ENCODE measurements at places on chromosomes 11 and 22. TPM values are rescaled to one million over a fixed set of nuclear protein-coding genes. Genes with fewer than 3 reads are reported as not detected.
A peak's percentile ranks its signal among the peaks of the same experiment; 100 is the strongest.

DNA sequence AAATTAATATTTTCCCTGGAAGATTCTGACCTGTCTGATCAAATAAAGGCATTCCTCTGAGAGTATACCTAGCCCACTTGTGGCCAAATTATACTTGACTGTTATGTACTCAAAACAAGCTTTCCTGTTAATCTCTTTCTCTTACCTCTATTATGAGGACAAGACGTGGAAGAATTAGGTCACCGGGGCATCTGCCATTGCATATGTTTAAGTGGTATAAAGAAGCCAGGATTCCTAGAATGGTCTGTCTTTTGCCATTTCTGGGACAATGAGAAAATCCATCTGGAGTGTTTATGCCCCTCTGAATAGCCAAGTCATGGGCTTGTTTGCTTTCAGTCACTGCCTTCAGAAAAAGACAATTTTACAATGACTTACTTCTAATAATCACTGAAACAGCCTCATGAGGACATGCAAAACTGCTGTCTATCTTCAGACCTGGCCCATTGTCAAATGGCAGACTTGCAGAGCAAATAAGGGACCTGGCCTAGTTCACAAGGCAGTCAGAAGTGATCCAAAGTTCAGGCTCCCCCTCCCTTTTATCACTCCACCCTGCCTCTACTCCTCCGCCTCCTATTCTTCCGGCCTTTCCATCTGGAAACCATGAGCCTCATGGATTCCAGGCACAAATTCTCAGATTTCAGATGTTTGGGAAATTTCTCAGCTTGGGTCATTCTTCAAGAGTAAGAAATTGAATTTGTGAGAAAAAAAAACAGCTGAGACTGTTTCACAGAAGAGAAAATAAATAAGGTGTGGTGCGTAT is 128.1 kb upstream of the LDLRAD3 start:
- no peak for DNase-seq

DNA sequence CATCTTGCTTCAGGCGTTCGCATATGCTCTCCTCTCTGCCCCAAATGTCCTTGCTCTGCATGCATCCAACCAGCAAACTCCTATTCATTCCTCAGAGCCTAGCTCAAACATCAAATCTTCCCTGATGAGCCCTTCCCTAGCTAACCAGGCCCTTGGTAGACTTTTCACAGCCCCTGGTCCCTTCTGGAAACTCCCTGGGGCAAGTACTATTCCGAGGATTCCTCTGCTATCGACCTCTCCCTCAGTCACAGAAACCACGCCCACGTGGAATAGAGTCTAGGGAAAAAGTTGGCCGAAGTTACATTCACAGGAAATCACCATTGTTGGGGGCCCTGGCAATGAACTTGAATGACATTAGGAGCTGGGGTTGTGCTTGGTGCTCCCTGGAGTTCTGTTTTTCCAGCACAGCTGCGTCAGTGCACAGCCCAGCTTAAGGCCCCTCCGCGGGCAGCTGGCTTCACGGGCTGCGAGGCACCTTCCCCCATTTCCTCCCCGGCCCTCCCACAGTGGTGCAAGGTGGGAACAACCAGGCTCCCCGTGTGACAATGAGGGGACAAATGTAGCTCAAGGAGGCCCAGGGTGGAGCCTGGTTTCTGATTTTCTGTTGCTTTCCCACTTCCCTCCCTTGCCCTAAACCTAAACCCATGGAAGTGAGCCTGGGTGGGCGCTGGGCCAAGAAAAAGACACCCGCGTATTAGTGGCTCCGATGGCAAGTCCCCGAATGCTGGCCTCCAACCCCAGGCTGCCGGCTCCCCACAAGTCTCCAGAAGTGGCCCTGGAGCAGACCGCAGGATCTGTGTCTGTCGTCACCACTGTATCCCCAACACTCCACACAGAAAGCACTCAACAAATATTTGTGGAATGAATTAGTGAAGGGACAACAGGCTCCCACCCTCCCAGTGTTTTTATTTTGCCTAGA is 4.3 kb upstream of the ATP5MGL start:
- no peak for DNase-seq

GRCh38 chr11:127628458-127628785 is 627.9 kb upstream of the KIRREL3 start:
- DNase-seq: no peak

- DNase-seq: peak; percentile 32
Observed at GRCh38 chr11:82733444-82734119, at the start of gene FAM181B. TSS of gene FAM181B (minus strand) at chr11:82733864. CDS start at chr11:82733729, 135 bp downstream.

Gene CCDC73
- polyA plus RNA-seq: not detected

DNA sequence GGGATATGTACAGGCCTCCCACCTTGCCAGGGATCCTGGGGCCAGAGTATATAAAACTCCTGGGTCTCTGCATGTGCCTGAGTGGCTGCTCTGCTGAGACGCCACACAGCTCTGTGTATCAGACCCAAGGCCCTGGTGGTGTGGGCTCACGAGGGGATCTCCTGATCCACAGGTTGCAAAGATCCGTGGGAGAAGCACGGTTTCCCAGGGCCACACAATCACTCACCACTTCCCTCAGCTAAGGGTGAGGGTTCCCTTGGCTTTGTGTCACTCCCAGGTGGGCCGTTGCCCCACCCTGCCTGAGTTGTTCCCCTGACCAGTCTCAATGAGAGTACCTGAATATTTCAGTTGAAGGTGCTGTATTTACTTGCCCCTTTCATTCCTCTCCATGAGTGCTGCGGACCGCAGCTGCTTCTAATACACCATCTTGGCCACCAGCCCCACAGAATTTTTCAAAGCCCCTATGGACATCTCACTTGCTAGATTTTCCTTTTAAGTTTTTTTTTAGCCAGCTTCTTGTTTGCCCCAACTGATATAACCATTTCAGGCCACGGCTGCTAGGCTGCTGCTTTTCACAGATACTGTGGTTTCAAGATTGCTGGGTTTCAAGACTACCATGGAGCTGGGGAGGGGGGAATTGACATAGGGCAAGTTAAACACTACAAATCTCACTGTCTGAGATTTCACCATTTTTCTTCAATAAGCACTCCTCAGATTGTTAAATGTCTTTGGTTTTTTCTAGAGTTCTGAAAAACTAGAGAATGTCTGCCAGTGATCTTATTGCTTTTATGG is 13.7 kb upstream of the DEPDC7 start:
- no peak for DNase-seq

- peak; percentile 97 for DNase-seq
Observed at GRCh38 chr22:50525104-50525857, at the start of gene SCO2. TSS of gene SCO2 (minus strand) at chr22:50525598. CDS start at chr22:50524411, 1,187 bp downstream.

- DNase-seq: no peak
Observed at GRCh38 chr11:60959431-60959830, 7.5 kb upstream of the SLC15A3 start.

DNA sequence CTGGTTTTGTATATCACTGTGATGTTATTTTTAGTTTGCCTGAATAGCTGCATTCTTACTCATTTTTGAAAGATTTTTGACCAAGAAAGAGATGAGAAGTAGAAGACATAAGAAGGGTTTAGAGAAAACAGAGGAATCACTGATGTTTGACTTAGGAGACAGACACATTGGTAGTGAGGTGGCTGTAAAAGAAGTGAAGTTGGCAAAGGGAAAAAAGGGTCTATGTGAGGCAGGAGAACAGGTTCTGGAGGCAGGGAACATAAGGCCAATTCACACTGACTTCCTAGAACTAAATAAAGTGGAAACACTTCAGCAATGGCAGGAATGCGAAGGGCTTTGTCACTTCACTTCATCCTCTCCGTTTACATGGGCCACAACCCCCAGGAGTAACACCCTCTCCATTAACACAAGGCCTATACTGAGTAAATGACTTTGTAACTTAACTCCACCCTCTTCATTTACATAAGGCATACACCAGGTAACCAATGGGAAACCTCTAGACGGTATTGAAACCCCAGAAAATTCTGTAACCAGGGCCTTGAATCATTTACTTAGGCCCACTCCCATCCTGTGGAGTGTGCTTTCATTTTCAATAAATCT is 36.5 kb downstream of the CTSC start:
- no peak for DNase-seq

- no peak for DNase-seq
Observed at GRCh38 chr11:9899676-9900075, 235.8 kb downstream of the SWAP70 start.

Gene ZNF195
- polyA plus RNA-seq: 18.6 TPM

Gene MTFP1
- 14.3 TPM for polyA plus RNA-seq

Gene EMSY
- polyA plus RNA-seq: 12.2 TPM

Gene IL17RA
- polyA plus RNA-seq: 16.4 TPM

DNA sequence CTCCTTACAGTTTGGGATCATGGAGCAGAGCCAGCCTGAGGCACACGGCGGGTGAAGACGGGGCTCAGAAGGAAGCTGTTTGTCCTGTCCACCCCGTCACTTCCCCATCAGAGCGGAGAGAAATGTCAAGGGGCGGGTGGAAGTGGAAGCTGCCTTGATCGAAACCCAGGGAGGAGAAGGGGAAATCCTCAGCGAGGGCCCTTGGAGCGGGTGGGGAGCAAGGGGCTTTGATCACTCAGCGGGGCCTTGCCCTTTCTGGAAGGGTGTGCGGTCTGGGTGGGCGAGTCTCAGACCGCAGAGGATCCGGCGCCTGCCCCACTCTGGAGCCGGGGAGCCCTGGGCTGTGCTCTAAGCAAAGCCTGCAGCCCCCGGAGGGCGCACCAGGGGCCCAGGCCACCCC is 320.4 kb downstream of the NTM start:
- DNase-seq: no peak

GRCh38 chr11:76856106-76856505 is 4.6 kb upstream of the ACER3 start:
- DNase-seq: no peak

- no peak for DNase-seq
Observed at GRCh38 chr11:78425399-78426070, 7.9 kb upstream of the GAB2 start.

Gene UBQLNL
- polyA plus RNA-seq: not detected

Gene ZBED4
- polyA plus RNA-seq: 6.3 TPM

DNA sequence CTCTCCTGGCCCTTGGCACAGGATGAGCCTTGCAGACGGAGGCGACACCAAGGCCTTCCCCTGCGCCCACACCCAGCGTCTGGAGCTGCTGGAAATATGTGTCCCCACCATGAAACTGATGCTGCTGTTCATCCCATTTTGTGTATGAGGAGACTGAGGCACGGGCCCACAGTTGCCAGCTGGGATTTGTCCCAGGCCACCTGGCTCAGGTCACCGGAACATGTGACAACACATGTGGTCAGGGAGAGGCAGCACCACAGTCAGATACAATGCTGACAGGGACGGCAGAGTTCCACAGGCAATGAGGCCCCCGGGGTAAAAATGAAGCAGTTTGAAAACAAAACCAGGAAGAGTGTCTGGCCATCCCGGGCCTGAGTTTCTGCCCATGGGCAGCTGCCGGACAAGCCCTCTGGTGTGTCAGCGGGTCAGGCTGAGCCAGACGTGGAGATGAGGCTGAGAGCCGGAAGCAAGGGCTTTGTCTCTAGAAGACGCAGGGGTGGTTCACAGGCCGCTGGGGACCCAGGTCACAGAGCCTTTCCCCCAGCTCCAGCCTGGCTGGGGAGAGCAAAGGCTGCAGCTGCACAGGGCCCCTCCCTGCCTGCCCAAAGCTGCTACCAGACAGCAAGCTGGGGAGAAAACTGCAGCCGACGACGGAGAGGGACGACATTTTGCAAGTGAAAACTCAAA is 80.7 kb downstream of the CDKN1C start:
- DNase-seq: no peak

GRCh38 chr22:17999851-18000250 is 24.5 kb downstream of the MICAL3 start:
- peak; percentile 63 for DNase-seq

- DNase-seq: no peak
Observed at GRCh38 chr11:87020764-87021365, 16.9 kb upstream of the TMEM135 start.
